ENCODE measurements at places on chromosomes 6 and 20.

DNA sequence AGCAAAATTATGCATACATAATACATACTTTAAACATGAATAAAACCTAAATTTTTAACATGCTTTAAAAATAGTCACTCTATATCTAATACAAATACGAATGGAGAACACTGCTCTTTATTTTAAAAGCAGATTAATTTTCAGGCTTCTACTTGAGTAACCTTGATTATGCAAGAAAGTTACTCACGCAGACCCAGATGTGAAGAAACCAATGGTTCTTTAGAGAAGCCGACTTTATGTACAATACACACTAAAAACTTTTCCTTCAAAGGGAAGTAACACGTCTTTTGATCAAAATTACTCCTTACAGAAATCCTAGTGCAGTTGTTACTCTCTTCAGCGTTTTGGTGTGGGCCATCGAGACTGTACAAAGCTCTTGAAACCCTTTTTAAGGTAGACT is 136.9 kb upstream of the SLC22A16 start:
- peaks cover 42% of the 10 kb centered on the region for H3K36me3 ChIP-seq
- DNase-seq: no peak
- no peak overlapping the region for H3K4me3 ChIP-seq
- no peaks in the 10 kb centered on the region for H3K27me3 ChIP-seq

- H3K27me3 ChIP-seq: no peaks in the 10 kb centered on the region
- no peak overlapping the region for H3K4me3 ChIP-seq
- H3K27ac ChIP-seq: no peak overlapping the region
- DNase-seq: peak; percentile 79
These were observed 31.1 kb upstream of the CST7 start for GRCh38 chr20:24917797-24918578.

DNA sequence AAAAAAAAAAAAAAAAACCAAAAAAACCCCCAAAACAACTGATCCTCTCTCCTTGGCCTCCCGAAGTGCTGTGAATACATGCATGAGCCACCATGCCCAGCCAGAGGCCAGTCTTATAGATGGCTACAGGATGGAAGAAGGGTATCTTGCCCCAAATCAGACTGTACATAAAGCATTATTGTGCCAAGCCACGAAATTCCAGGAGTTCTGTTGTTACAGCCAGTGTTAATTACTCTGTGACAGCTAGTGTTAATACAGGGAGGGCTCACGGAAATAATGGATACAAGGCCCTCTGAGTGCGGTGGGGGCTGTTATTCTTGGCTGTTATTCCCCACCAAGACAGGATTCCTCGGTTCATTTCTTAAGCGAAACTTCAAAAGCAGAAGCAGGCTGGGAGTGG is 1.4 kb upstream of the CLPSL2 start:
- DNase-seq: no peak
- H3K36me3 ChIP-seq: no peaks in the 10 kb centered on the region
- H3K27ac ChIP-seq: no peak overlapping the region
- H3K4me3 ChIP-seq: no peak overlapping the region
- peaks cover 17% of the 10 kb centered on the region for H3K27me3 ChIP-seq

DNA sequence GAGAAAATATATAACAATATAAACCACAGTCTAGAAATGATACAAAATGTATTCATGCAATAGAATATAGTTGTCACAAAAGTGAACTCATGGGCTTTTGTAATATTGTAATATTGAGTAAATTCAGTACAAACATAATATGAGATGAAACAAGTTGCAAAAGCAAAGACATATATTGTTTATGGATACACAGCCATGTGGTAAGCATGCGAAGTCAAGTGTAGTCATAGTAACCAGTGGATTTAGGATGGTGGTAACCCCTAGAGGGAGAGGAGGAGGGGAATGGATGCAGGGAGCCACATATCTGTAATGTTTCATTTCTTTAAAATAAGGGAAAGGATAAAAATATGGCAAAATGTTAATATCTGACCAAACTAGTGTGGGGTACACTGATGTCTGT is 47.3 kb downstream of the ARMC2 start:
- peaks cover 6% of the 10 kb centered on the region for H3K4me1 ChIP-seq
- no peaks in the 10 kb centered on the region for H3K36me3 ChIP-seq
- no peaks in the 10 kb centered on the region for H3K27me3 ChIP-seq
- H3K27ac ChIP-seq: peak overlapping the region; percentile 55
- peak; percentile 62 for DNase-seq

- no peak for DNase-seq
These were observed 222.1 kb downstream of the LAMA2 start for GRCh38 chr6:129105035-129105434.

DNA sequence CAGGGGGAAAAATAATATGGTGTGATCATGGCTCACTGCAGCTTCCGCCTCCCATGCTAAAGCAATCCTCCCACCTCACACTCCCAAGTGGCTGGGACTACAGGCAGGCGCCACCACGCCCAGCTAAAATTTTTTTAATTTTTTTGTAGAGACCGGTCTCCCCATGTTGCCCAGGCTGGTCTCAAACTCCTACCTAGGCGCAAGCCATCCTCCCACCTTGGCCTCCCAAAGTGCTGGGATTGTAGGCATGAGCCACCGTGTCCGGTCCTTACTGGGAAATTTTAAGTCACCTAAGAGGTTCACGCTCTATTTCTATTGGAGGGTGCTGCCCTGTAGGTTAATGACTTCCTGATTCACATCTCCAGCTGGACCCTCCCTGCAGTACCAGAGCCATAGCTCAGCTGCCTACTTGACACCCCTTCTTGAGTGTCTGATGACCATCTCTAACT is 626 bp upstream of the CDK5RAP1 start:
- peaks cover under 1% of the 10 kb centered on the region for H3K36me3 ChIP-seq
- peak; percentile 12 for DNase-seq
- no peaks in the 10 kb centered on the region for H3K27me3 ChIP-seq
- peaks cover 15% of the 10 kb centered on the region for H3K4me1 ChIP-seq
- H3K27ac ChIP-seq: no peak overlapping the region
- peak overlapping the region; percentile 100 for H3K4me3 ChIP-seq

- H3K27ac ChIP-seq: no peak overlapping the region
- DNase-seq: peak; percentile 69
- peaks cover 77% of the 10 kb centered on the region for H3K27me3 ChIP-seq
- H3K4me3 ChIP-seq: no peak overlapping the region
- peaks cover 15% of the 10 kb centered on the region for H3K4me1 ChIP-seq
These were observed 3.9 kb downstream of the HEY2 start for GRCh38 chr6:125753218-125753936.

DNA sequence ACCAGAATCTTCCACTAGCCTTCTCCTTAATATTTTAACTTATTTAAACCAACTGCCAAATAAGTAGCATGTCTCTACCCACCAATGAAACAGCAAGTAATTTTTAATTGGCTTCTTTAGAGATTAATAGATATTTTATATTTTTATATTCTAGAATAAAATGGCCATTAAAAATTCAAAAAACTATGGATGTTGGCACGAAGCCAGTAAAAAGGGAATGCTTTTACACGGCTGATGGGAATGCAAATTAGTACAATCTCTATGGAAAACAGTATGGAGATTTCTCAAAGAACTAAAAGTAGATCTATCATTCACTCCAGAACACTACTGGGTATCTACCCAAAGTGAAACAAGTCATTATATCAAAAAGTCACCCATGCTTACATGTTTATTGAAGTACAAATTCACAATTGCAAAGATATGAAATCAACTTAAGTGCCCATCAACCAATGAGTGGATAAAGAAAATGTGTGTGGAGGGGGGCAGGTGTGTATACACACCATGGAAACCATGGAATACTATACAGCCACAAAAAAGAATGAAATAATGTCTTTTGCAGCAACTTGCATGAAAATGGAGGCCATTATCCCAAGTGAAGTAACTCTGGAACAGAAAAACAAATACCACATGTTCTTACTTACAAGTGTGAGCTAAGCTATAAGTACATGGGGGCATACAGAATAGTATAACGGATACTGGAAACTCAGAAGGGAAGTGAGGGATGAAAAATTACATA is 15.1 kb downstream of the SHPRH start:
- no peak overlapping the region for H3K4me3 ChIP-seq
- H3K27ac ChIP-seq: no peak overlapping the region
- H3K4me1 ChIP-seq: no peaks in the 10 kb centered on the region
- H3K36me3 ChIP-seq: peaks cover 23% of the 10 kb centered on the region

- DNase-seq: no peak
- no peak overlapping the region for H3K4me3 ChIP-seq
- no peak overlapping the region for H3K27ac ChIP-seq
- H3K27me3 ChIP-seq: no peaks in the 10 kb centered on the region
- no peaks in the 10 kb centered on the region for H3K36me3 ChIP-seq
These were observed 179.8 kb downstream of the FOXA2 start for GRCh38 chr20:22404419-22405170.

DNA sequence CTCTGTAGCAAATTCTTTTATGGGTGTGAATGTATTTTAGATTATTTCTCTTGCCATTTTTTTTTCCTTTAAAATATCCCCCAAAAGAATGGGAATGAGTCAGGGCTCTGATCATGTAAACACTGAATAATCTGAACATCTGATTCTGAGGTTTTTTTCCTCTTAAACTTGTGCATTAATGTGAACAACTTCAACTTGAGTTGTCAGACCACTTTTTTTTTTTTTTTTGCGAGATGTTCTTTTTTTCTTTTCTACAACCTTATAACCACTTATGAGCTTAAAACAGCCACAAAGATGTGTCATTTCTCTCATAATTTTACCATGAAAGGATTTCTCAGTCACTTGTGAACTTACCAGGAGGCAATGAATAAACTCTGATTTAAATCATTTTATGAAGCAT is 85.3 kb downstream of the TBC1D7 start:
- DNase-seq: no peak
- H3K36me3 ChIP-seq: peaks cover 4% of the 10 kb centered on the region
- H3K27me3 ChIP-seq: no peaks in the 10 kb centered on the region
- no peaks in the 10 kb centered on the region for H3K4me1 ChIP-seq

- no peaks in the 10 kb centered on the region for H3K4me1 ChIP-seq
- H3K4me3 ChIP-seq: no peak overlapping the region
- no peak for DNase-seq
- no peaks in the 10 kb centered on the region for H3K36me3 ChIP-seq
- no peak overlapping the region for H3K27ac ChIP-seq
- H3K27me3 ChIP-seq: no peaks in the 10 kb centered on the region
These were observed 83.3 kb downstream of the FOXF2 start for GRCh38 chr6:1472643-1473042.

DNA sequence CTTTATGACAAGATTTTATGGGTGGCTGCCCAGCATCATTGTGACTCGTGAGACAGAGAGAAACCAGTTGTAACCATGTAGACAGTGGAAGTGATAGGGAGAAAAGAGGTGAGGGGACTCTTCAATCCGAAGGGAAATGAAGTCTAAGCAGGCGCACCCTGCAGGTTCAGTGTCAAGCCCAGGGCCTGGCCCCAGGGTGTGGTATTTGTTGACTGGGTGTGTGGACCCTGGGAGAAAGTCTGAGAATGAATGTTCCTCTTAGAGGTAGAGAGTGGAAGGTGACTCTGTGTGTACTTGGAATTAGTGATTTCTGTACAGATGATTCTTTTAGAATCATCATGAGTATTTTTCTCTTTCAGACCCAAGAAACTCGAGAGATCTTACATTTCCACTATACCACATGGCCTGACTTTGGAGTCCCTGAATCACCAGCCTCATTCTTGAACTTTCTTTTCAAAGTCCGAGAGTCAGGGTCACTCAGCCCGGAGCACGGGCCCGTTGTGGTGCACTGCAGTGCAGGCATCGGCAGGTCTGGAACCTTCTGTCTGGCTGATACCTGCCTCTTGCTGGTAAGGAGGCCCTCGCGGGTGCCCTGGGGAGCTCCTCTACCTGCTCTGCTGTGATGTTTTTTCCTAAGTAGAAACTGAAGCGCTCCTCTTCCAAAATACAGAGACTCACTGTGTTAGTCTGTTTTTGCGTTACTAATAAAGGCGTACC is 68.0 kb downstream of the PTPN1 start:
- no peak for DNase-seq
- no peak overlapping the region for H3K27ac ChIP-seq
- H3K36me3 ChIP-seq: peaks cover 65% of the 10 kb centered on the region
- H3K4me3 ChIP-seq: no peak overlapping the region
- no peaks in the 10 kb centered on the region for H3K27me3 ChIP-seq

- H3K4me1 ChIP-seq: no peaks in the 10 kb centered on the region
- H3K36me3 ChIP-seq: peaks cover 2% of the 10 kb centered on the region
- DNase-seq: no peak
- no peak overlapping the region for H3K27ac ChIP-seq
- H3K27me3 ChIP-seq: no peaks in the 10 kb centered on the region
- no peak overlapping the region for H3K4me3 ChIP-seq
These were observed 80.7 kb upstream of the TRAF3IP2 start for GRCh38 chr6:111686249-111686931.

- no peak overlapping the region for H3K27ac ChIP-seq
- no peaks in the 10 kb centered on the region for H3K36me3 ChIP-seq
- peak overlapping the region; percentile 6 for H3K4me3 ChIP-seq
These were observed 5.4 kb downstream of the NPBWR2 start for GRCh38 chr20:64101731-64102621.

DNA sequence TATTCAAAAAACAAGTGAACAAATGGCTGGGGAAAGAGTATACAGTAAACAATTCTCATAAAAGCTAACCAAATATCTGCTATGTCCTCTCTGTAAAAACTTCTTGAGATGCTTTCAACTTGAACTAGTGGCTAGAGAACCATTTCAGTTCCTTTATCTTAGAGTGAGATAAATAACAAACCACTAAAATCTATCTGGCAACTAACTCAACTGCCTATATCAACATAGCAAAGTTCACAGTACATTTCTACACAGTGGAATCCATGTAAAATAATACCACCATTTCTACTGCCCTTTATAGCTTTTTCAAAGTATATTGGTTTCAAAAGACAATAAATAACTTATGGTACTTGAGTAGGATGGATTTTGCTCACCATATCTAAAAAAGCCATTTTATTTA is 95.1 kb downstream of the MMS22L start:
- no peaks in the 10 kb centered on the region for H3K4me1 ChIP-seq
- H3K36me3 ChIP-seq: no peaks in the 10 kb centered on the region
- DNase-seq: no peak
- no peak overlapping the region for H3K27ac ChIP-seq

DNA sequence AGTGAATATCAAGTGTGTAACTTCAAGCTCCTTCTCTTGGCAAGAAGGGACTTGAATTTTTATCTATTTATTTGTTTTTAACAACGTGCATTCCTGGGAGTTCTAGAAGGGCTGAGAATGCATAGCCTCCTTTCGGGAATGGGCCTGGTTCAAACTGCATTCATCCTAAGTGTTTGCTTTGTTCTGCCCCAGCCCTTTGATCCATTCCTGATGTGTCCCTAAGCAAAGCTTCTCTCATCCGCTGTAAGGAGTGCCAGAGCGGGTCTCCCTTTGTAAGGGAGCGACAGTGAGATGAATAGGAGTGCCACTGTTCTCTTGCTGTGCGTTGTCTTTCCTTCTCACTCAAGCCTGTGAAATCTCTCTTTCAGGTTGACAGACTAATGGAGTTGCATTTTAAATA is 61.0 kb upstream of the VSTM2L start:
- DNase-seq: no peak
- no peak overlapping the region for H3K27ac ChIP-seq
- H3K27me3 ChIP-seq: no peaks in the 10 kb centered on the region
- no peak overlapping the region for H3K4me3 ChIP-seq

GRCh38 chr6:169388395-169389166 is 134.9 kb upstream of the THBS2 start:
- no peaks in the 10 kb centered on the region for H3K27me3 ChIP-seq
- no peak for DNase-seq
- H3K36me3 ChIP-seq: no peaks in the 10 kb centered on the region
- H3K27ac ChIP-seq: no peak overlapping the region
